Colonic mucosa (tissue), 4 donors: ENCODE measurements at places on chromosomes 7 and 10. TPM values are rescaled to one million over a fixed set of nuclear protein-coding genes. Genes with fewer than 3 reads are reported as not detected.

Gene TEX36
- not detected for total RNA-seq

Gene LRRC17
- total RNA-seq: 0.91 TPM

Gene HMX2
- total RNA-seq: 0.15 TPM

Gene NPSR1
- total RNA-seq: not detected

Gene IRF5
- 9.7 TPM for total RNA-seq

Gene RASSF4
- total RNA-seq: 19.9 TPM

Gene CALHM1
- not detected for total RNA-seq

Gene NPY
- not detected for total RNA-seq

Gene PVRIG
- 1.4 TPM for total RNA-seq

DNA sequence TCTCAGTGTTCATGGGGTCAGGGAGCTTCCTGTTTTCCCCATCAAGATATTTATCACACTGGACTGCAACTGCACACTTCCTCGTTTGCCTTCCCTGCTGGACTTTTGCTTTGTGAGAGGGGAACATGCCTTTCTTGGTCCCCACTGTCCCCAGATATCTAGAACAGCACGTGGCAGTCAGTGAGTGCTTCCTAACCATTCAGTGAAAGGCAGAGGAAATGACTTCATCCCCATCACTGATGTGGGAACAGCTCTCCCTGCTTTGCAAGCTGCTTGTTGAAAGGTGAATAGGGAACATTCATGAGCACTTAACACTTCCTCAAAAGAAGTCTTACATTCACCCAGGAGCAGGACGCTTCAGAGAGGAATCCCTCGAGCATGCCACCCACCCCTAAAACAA, 135.4 kb downstream of the MYOF start:
- H3K27ac ChIP-seq: no peak overlapping the region
- no peaks in the 10 kb centered on the region for H3K4me1 ChIP-seq
- no peak overlapping the region for H3K4me3 ChIP-seq
- H3K27me3 ChIP-seq: no peaks in the 10 kb centered on the region

DNA sequence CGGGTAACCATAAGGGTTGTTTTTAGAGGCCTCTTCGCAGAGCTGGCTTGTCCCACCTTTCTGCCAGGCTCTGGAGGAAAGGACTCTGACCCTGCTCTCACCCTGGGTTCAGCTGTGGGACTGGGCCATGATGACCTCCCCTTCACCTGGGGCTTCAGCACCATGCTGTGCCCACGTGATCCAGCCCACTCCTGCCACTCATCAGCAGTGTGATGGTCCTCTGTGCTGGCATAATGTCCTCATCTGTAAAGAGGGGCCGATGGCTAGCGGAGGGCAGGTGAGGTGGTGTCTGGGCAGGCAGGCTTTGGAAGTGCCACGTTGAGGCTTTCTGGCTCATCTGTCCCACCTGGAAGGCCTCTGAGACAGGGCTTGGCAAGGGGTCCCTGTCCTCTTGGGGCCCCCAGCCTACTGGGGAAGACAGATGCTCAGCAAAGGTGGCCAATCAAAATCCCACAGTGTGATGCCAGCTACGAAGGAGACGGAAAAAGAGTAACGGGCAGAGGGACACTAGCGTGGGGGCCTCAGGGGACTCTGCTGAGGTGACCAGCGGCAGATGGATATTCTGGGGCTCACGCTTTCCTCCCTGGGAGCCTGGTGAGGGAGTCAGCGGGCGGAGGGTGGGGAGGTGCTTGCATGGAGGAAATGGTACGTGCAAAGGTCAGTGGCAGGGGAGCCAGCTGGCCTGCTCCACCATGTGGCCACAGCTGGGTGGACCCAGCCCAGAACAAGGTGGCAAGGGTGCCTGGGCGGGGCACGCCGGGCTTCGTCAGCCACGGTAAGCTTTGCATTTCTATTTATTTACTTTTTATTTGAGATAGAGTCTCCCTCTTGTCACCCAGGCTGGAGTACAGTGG, 5.4 kb downstream of the LRWD1 start:
- peaks cover 5% of the 10 kb centered on the region for H3K4me1 ChIP-seq
- H3K27me3 ChIP-seq: no peaks in the 10 kb centered on the region
- H3K27ac ChIP-seq: no peak overlapping the region
- no peak overlapping the region for H3K4me3 ChIP-seq
- H3K36me3 ChIP-seq: peaks cover 4% of the 10 kb centered on the region

DNA sequence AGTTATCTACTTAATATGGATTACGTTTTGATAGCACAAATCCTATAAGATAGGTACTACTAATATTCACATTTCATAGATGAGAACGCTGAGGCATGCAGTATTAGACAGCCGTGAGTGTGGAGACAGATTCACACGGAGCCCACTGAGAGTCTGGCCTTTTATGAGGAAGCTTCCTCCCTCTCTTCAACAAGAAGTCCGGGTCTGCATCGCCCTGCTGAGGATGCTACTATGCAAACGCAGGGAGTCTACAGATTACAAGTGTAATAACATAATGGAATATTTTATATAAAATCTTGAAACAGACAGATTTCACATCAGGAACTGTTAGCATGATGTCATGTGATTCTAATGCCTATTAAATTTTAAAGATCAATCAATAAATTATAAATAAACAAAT, 255.9 kb upstream of the GLI3 start:
- DNase-seq: no peak
- H3K4me3 ChIP-seq: no peak overlapping the region
- H3K4me1 ChIP-seq: no peaks in the 10 kb centered on the region
- no peak overlapping the region for H3K27ac ChIP-seq
- no peaks in the 10 kb centered on the region for H3K36me3 ChIP-seq
- H3K27me3 ChIP-seq: no peaks in the 10 kb centered on the region

DNA sequence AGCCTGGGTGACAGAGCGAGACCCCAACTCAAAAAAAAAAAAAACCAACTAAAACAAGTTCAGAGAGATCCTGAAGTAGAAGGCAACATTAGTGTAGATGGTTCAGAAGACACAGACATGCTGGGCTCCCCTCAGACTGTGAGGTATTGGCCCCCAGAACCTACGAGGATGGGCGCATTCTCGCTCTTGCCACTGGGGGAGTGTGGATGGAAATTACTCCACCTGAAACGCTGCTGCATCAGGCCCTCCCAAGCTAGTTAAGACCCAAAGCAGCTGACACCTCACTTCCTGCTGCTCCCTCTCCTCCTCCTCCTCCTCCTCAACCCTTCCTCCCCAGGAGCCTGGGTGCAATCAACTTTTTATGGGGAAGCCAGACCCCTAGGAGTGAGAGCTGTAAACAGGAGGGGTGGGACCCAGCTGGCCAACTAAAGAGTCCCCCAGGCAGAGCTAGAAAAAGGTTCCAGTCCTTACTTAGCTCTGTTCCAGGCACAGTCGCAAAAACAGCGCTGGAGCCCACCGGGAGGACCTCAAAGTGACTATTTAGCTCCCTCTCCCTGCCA, 7.4 kb downstream of the SH3PXD2A start:
- peaks cover 68% of the 10 kb centered on the region for H3K4me1 ChIP-seq
- peak; percentile 20 for DNase-seq
- H3K27ac ChIP-seq: no peak overlapping the region
- no peaks in the 10 kb centered on the region for H3K36me3 ChIP-seq
- no peaks in the 10 kb centered on the region for H3K27me3 ChIP-seq

DNA sequence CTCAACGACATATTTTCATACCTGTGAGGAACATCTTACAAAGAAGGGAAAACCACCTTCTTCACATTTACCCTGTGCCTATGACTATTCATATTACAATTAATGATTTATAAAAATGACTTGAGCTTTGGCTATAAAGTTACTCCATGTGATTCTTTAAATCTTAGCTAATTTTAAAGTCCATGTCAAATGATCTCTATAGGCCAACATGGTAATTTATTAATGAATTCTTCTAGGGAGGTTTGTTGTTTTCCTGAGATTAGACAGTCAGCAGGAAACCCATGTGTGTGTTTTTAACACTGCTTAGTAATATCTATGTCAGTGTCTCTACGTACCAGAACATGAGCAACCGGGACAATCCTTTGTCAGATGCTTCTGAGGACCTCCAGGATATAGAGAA, 307.3 kb downstream of the IPMK start:
- no peaks in the 10 kb centered on the region for H3K36me3 ChIP-seq
- H3K4me1 ChIP-seq: no peaks in the 10 kb centered on the region
- H3K27ac ChIP-seq: no peak overlapping the region
- no peak for DNase-seq

DNA sequence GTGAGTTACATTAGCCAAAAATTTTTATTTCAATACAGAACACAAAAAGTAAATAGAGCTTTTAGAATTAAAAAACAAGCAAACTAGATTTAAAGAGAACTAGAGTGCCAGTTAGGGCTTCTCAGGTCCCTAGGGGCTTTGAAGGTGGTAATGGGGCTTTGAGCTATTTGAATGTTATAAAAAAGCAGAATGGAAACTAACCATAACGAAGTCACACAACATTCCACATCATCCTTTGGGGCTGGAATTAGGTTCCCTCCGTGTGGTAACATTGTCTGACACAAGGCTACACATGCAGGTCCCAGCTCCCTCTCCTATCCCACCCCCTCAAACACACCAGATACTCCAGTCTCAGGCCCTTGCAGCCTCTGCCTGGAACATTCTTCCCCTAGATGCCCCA, 15.3 kb downstream of the JAZF1 start:
- no peaks in the 10 kb centered on the region for H3K27me3 ChIP-seq
- H3K4me3 ChIP-seq: no peak overlapping the region
- H3K4me1 ChIP-seq: no peaks in the 10 kb centered on the region
- no peak for DNase-seq
- no peaks in the 10 kb centered on the region for H3K36me3 ChIP-seq

DNA sequence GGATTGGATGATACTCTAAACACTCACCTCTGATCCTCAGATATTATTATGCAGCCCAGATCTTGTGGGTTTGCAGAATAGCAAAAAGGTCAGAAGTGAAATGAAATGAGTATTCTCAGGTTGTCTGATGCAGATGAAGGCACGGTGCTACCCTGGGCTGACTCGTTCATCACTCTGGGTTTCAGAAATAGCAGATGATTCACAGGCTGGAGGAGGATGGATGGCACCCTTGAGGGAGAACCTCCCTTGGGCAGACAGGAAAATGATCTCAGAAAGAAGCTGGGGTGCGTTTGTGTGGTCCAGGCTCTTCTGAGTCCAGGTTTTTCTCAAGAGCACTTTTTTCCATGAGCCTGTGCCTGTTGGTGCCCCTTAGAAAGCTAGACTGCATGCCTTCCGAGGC, 515.8 kb upstream of the MKI67 start:
- no peaks in the 10 kb centered on the region for H3K27me3 ChIP-seq
- H3K36me3 ChIP-seq: no peaks in the 10 kb centered on the region
- H3K4me3 ChIP-seq: no peak overlapping the region
- H3K4me1 ChIP-seq: no peaks in the 10 kb centered on the region
- no peak overlapping the region for H3K27ac ChIP-seq
- no peak for DNase-seq

DNA sequence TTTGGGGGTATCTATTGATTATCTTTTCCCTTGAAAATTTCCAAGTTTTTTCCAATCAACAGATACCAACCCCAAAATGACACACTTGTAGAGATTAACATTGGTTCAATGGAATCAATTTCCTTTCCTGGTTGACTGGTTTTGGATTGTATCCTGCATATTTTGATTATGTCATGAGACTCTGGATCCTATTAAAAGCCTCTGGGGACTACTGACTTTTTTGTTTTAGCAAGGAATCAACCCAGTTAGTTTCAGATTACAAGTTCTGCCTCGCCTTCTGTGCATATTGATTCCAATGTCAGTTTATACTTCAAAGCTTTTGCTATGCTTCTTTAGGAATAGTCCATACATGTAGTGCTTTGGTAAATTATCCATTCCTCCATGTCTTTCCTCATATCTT, 29.2 kb downstream of the COPG2 start:
- H3K4me1 ChIP-seq: no peaks in the 10 kb centered on the region

- H3K27ac ChIP-seq: peak overlapping the region; percentile 45
- no peaks in the 10 kb centered on the region for H3K36me3 ChIP-seq
- H3K4me3 ChIP-seq: no peak overlapping the region
- no peaks in the 10 kb centered on the region for H3K27me3 ChIP-seq
Observed at GRCh38 chr7:7201578-7202374, 19.4 kb downstream of the C1GALT1 start.

- peak overlapping the region; percentile 16 for H3K27ac ChIP-seq
- DNase-seq: no peak
- no peaks in the 10 kb centered on the region for H3K36me3 ChIP-seq
- H3K4me3 ChIP-seq: no peak overlapping the region
- H3K27me3 ChIP-seq: no peaks in the 10 kb centered on the region
- H3K4me1 ChIP-seq: no peaks in the 10 kb centered on the region
Observed at GRCh38 chr7:87144173-87144657, 8.0 kb upstream of the DMTF1 start.

GRCh38 chr7:31702354-31702753, 15.3 kb downstream of the PPP1R17 start:
- H3K4me1 ChIP-seq: no peaks in the 10 kb centered on the region
- H3K27me3 ChIP-seq: no peaks in the 10 kb centered on the region
- no peak for DNase-seq

GRCh38 chr7:48875045-48875916, 49.1 kb upstream of the CDC14C start:
- H3K36me3 ChIP-seq: no peaks in the 10 kb centered on the region
- H3K27ac ChIP-seq: no peak overlapping the region
- peak; percentile 28 for DNase-seq
- no peaks in the 10 kb centered on the region for H3K27me3 ChIP-seq

DNA sequence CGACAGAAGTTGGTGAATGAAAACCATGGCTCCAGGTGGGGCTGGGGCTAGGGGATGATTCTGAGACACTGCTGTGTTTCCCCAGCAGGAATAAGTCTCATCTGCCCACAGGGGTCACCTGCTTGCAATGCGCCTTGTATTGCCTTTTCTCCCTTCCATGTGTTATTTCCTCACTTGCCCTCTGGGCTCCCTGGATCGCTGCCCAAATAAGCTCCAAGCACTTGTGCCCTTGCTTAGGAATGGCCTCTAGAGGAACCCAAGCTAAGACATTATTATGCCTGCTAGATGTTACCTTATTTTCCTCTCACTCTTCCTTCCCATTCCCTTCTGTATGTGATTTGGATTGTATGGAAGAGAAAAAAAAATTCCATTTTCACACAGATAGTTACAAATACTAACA, 24.8 kb upstream of the PLPP4 start:
- H3K36me3 ChIP-seq: no peaks in the 10 kb centered on the region
- H3K4me1 ChIP-seq: no peaks in the 10 kb centered on the region
- H3K4me3 ChIP-seq: no peak overlapping the region
- H3K27me3 ChIP-seq: no peaks in the 10 kb centered on the region

DNA sequence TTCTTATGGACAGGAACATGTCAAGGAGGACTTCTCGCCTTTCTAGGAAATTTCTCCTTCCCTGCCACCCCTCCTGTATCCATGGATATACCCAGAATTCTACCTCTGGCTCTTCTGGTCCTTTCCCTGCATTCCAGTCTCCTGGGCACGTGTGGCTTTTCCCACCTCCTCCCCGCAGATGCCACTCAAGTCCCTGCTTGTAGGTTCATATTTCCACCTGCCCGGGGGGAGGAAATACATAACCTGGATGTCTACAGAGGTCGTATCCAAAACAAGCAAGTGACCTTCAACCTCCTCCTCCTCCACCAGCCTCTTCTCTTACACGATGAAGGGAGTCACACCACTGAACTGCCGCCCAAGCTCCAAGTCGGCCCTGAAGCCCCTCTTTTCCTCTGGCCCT, 20.7 kb downstream of the FGFR2 start:
- no peaks in the 10 kb centered on the region for H3K4me1 ChIP-seq
- H3K27ac ChIP-seq: no peak overlapping the region
- no peak for DNase-seq

- no peaks in the 10 kb centered on the region for H3K27me3 ChIP-seq
- DNase-seq: no peak
- no peak overlapping the region for H3K4me3 ChIP-seq
- H3K4me1 ChIP-seq: no peaks in the 10 kb centered on the region
- H3K27ac ChIP-seq: no peak overlapping the region
Observed at GRCh38 chr10:29861811-29862505, 197.4 kb downstream of the JCAD start.

- H3K36me3 ChIP-seq: no peaks in the 10 kb centered on the region
- H3K27ac ChIP-seq: no peak overlapping the region
- peaks cover 7% of the 10 kb centered on the region for H3K4me1 ChIP-seq
- no peaks in the 10 kb centered on the region for H3K27me3 ChIP-seq
Observed at GRCh38 chr7:66626331-66626934, 2.2 kb upstream of the KCTD7 start.
